Stimulated activated CD8-positive, alpha-beta memory T cell treated with anti-CD3 and anti-CD28 coated beads, Interleukin-15, amount 100 ng/mL, for 4 hours (primary cell): ENCODE measurements at places on chromosomes 2 and 18.

- DNase-seq, result no peak
Observed at GRCh38 chr2:239964399-239965185, 60.5 kb downstream of the NDUFA10 start.

GRCh38 chr2:88342749-88343148, 109.7 kb downstream of the FOXI3 start:
- DNase-seq, result no peak

- DNase-seq, result no peak
Observed at GRCh38 chr2:238015705-238016104, 45.1 kb upstream of the SCLY start.

DNA sequence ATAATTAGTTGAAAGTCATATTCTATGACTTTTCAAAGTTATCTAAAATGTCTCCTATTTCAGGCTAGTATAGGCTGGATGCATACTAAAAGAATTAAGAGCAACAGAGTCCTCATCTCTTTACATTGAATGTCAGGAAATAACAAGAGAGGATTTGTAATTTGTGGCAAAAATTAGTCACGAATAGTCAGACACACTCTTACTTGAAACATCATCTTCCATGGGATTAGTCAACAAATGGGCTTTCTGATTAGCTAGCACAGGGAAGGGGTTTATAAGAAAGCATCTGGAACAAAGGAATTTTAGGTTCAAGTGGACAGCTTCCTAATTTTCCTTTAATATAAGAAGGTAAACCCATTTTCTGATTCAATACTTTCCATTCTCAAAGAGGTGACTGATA, 330.3 kb upstream of the MEX3C start:
- no peak for DNase-seq

- DNase-seq, result no peak
Observed at GRCh38 chr18:25351777-25352628, at the start of gene ZNF521. Gene ZNF521 (minus strand): TSS chr18:25352166. CDS start chr18:25350946, 1,220 bp downstream.

DNA sequence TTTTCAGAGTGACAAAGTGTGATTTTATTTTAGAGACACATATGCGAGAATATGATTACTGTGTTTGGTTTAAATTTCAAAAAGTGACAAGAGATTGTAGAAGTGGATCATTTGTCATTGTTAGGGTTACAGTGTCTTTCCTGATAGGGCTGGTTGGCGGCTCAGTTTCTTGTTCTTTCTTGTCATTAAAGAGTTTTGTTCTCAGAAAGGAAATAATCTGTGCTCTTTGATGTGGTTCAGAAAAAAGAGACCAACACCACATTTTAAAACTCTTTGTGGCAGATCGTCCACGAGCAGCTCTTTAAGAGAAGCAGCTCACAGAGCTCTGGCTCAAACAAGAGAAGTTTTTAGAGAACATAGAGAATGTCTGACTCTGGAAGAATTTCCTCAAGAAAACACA, 45.6 kb upstream of the ZNF532 start:
- DNase-seq, result no peak

DNA sequence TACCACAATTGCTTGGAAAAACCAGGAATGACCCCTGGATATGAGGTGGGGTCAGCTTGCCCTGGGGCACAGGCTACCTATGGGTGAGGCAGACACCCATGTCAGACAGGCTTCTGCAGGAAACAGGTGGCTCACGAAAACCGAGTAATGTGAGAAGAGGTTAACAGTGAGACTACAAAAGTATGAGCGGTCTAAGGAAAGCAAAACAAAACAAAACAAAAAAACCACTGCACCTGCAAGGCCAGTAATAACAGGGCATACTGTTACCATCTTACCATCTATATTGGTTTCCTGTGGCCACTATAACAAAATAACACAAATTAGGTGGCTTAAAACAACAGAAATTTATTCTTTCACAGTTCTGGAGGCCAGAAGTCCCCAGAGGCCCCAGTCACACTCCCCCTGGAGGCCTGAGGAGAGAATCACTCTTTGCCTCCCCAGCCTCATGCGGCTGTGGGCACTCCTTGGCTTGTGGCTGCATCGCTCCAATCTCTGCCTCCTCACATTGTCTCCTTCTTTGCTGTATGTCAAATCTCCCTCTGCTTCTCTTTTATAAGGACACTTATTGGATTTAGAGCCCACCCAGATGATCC, 86.6 kb upstream of the EPC2 start:
- no peak for DNase-seq

DNA sequence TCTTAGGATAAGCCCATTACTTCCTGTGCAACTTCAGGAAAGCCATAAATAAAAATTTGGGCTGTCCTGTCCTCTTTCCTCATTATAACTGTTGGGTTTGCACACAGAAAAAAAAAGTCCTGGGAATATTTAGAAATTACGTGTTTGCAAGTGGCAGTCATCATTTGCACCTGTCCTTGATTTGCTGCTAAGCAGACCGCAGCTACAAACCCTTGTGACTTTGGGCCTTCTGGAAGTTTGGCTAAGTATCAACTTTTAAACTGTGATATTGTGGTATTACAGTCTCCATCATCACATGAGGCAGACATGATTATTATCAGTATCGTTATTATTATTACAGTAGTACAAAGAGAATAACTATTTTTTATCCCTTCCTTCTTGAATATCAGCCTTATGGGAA, 260.7 kb upstream of the SESTD1 start:
- no peak for DNase-seq
